ENCODE measurements at places on chromosomes 11 and 22. TPM values are rescaled to one million over a fixed set of nuclear protein-coding genes. Genes with fewer than 3 reads are reported as not detected.

GSTT4 gene
- total RNA-seq: not detected

SYT13 gene
- 7.2 TPM for total RNA-seq

IFITM1 gene
- total RNA-seq: 0.43 TPM

OR8G5 gene
- not detected for total RNA-seq

DAGLA gene
- under 0.01 TPM for total RNA-seq

All from tracheal epithelial cell (primary cell).